ENCODE measurements at places on chromosomes 5 and 9.
A peak's percentile ranks its signal among the peaks of the same experiment; 100 is the strongest.

DNA sequence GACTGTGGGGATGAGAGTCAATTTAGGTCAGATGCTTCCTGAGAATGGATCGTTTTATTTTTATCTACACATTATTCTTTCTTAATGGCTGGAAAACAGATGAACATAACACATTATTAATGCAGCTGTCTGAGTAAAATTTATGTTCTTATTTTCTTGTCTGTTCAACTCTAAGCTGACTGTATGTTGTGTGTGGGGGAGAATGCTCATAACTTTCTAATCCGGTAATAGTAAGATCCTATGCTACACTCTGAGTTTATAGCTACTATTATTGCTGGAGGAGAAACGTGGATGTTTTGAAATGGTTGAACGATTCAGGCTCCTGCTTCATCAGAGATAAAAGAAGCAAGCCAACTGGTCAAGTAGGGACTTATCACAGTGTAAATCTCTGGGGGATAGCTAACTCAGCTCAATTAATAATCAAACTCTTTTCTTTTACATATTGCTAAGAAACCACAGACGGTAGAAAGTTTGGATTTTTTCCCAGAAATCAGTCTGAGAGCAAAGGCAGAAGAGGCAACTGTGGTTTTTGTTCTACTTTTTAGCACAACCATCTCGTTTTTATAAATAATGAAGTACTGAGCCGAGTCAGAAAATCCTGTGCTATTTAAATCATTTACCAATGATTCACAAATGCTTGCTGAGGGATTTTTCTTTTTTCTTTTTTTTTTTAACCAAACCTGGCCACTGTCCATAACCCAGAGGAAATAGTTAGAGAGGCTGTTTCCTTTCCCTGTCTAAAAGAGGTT lies 265.0 kb upstream of the FAM174A start:
- DNase-seq, result no peak

- peak; percentile 53 for DNase-seq
Observed at GRCh38 chr5:139651853-139652787, 4.0 kb downstream of the CXXC5 start.

DNA sequence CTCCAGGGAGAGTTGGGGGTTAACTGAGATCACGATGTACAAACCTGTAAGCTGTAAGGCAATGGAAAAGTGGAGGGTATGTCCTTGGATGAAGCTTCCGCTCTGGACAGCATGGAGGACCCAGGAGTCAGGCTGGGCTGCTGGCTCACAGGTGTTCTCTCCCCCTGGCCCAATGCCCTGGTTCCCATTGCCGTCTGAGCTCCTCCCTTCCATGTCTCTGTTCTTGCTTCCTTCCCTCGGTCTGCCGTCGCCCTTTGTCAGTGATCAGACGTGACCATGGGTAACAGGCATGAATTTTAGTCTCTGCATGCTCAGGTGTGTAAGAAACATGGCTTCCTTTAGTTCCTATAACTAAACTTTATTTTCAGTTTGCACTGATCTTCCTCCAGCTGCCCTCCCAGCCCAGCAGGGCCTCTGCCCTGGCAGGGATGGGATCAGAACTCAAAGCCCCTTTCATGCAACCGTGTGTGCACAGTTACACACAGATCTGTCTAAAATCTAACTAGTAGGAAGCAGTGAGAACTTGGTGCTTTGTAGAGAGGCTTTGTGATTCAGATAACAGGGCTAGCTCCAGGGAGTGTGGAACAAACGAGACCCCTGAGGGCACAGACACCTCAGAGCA lies 51.7 kb upstream of the KCNMB1 start:
- no peak for DNase-seq

DNA sequence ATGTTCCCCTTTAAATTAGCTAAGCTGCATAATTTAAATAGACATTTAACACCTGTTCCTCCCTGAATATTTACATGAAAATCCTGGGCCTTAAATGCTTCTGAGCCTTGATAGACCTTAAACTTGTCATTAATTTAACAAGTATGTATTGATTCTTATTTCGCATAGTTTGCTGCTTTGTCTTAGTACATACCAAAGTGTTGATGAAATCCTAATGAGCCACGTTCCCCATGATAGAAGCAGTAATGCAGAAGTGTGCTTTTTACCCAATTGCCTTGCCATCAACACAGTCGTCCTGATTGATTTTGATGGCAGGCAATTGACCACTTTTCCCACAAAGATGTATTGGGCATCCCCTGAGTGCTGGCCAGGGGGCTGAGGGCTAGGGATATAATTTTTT lies 213.5 kb downstream of the SGCD start:
- DNase-seq, result no peak

- no peak for DNase-seq
Observed at GRCh38 chr9:76405868-76406267, 11.6 kb upstream of the RFK start.

- no peak for DNase-seq
Observed at GRCh38 chr9:37918665-37919170, 14.8 kb upstream of the SLC25A51 start.

DNA sequence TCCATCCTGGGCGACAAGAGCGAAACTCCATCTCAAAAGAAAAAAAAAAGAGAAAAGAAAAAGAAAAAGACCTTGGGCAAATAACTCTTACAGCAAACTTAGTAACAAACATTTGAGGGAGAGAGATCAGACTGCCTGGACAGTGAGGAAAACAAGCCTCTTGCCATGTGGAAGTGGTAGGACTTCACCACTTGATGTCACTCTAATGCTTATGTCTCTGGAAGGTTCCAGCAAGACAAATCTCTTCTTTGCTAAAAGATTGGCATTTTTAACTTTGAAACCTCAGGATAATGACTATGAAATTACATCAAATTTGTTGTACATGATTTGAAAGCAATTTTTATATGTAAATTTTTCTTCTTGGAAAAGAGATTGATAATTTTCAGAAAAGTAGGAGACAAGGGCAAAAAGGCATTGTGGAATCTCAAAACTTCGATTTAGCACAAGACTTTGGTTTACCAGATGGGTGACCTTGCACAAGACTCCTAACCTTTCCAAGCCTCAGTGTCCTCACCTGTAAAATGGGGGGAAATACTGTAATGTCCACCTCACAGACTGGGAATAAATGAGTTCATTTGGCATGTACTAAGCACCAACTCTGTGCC lies 5.4 kb downstream of the ACTL7B start:
- no peak for DNase-seq

DNA sequence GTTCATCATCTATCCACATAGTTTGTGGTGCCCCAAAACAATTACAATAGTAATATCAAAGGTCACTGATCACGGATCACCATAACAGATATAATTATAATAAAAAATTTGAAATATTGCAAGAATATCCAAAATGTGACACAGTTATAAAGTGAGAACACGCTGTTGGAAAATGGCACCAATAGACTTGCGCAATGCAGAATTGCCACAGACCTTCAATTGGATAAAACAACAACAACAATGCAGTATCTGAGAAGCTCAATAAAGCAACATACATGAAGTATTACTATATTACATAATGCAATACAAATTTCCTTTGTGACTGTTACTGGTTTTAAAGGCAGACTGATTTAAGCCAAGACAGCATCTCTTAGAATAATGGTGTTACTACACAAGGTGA lies 44.7 kb upstream of the PRRC1 start:
- DNase-seq, result no peak

Data from activated CD4-positive, alpha-beta T cell treated with anti-CD3 and anti-CD28 coated beads, Interleukin-2, amount 10 ng/mL, durations not matched to agents 7 days and 5 days (primary cell).